Upper lobe of left lung (tissue), 6 donors: ENCODE measurements at places on chromosomes 6 and 20.

DNA sequence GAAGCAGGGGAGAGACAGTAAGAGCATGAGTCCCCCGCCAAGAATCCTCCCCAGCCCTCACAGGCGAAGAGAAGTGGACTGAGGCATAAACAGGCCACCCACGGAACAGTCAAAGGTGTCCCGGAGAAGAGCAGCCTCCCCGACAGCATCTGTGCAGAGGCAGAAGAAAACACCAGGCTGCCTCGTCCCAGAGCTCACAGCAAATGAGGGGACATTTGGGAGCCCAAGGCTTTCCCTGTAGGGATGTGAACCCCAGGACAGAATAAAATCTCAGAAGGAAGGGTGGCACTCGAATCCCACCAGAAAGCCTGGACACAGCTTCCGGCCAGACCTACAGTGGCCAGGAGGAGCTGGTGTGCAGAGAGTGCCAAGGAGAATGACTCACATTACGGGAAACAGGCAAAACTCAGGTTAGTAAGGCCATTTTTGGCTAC lies 90.4 kb downstream of the DLL1 start:
- no peak overlapping the region for H3K27ac ChIP-seq
- DNase-seq: no peak
- no peak overlapping the region for H3K4me3 ChIP-seq
- no peaks in the 10 kb centered on the region for H3K27me3 ChIP-seq
- H3K36me3 ChIP-seq: no peaks in the 10 kb centered on the region

- no peak for DNase-seq
- no peaks in the 10 kb centered on the region for H3K36me3 ChIP-seq
- H3K4me1 ChIP-seq: no peaks in the 10 kb centered on the region
- H3K4me3 ChIP-seq: no peak overlapping the region
- no peaks in the 10 kb centered on the region for H3K27me3 ChIP-seq
Measured at GRCh38 chr6:33904050-33904746, 100.4 kb upstream of the MLN start.

GRCh38 chr6:110353457-110354001 lies 4.6 kb downstream of the METTL24 start:
- no peaks in the 10 kb centered on the region for H3K36me3 ChIP-seq
- DNase-seq: no peak
- no peak overlapping the region for H3K27ac ChIP-seq
- no peak overlapping the region for H3K4me3 ChIP-seq

- H3K27ac ChIP-seq: no peak overlapping the region
- no peaks in the 10 kb centered on the region for H3K4me1 ChIP-seq
- H3K27me3 ChIP-seq: no peaks in the 10 kb centered on the region
Measured at GRCh38 chr20:12989586-12990115, 19.1 kb upstream of the SPTLC3 start.

DNA sequence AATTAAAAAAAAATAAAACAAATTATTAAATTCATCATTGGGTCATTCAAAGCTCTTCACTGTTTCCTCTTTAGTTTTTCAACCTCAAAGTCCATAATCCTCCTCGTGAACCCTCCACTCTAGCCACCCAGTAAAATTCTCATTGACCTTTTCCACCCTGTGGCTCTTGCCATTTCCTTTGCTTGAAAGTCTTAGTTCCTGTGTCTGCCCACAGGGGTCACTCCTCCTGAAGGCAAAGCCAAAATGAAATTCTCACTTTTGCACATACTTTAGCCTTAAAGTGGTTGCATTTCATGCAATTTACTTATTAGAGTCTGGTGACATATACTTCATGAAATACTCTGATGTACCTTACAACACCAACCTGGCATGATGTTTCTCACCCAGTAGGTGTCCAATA lies 263.7 kb downstream of the BMP2 start:
- no peaks in the 10 kb centered on the region for H3K27me3 ChIP-seq
- H3K4me1 ChIP-seq: no peaks in the 10 kb centered on the region
- no peak overlapping the region for H3K27ac ChIP-seq
- H3K4me3 ChIP-seq: no peak overlapping the region
- no peaks in the 10 kb centered on the region for H3K36me3 ChIP-seq

- no peaks in the 10 kb centered on the region for H3K36me3 ChIP-seq
- no peaks in the 10 kb centered on the region for H3K4me1 ChIP-seq
- H3K27ac ChIP-seq: no peak overlapping the region
- H3K27me3 ChIP-seq: no peaks in the 10 kb centered on the region
Measured at GRCh38 chr6:32775071-32775470, 11.7 kb upstream of the HLA-DQB2 start.

DNA sequence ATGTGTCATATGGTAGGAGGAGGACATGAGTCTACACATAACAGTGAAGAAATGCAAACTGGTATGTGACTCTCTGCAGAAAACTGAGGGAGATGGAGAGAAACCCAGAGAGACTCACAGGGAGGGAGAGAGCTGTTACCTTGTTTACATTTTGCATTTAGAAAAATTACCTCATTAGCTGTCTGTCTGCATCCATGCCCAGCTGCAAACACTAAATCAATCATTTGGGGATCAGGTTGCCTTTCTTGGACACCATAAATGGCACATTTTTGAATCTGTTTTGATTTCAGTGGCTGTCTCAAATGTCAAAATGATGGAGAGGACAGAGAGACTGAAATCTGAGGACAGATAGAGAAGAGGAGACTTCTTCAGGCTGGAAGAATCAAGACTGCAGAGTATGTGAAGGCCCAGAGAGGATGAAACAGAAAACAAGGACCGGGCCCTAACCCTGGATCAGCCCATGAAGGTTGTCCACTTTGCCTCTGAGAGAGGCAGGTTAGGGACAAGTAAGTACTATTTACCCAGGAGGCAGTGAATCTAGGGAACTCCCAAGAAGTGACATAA lies 92.2 kb downstream of the UNC5CL start:
- H3K36me3 ChIP-seq: no peaks in the 10 kb centered on the region
- no peaks in the 10 kb centered on the region for H3K27me3 ChIP-seq
- DNase-seq: no peak
- H3K4me3 ChIP-seq: no peak overlapping the region
- H3K27ac ChIP-seq: no peak overlapping the region

GRCh38 chr6:93581371-93581770 lies 162.0 kb upstream of the EPHA7 start:
- DNase-seq: no peak
- H3K4me1 ChIP-seq: no peaks in the 10 kb centered on the region
- H3K27ac ChIP-seq: no peak overlapping the region

DNA sequence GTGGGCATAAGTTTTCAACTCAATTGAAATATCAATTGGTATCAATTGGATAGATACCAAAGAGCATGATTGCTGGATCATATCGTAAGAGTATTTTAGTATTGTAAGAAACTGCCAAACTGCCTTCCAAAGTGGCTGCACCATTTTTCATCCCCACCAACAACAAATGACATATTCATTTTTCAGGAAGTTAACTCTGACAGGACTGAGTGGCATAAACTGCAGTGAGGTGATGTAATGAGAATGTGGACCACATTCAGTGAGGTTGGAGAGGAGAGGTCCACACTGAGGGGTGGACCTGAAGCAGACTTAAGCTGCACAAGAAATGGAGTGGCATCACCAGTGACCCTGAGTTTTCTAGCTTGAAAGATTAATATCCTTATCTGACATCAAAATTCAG lies 11.6 kb upstream of the CALHM6 start:
- no peak overlapping the region for H3K4me3 ChIP-seq
- no peak for DNase-seq
- H3K4me1 ChIP-seq: peaks cover 11% of the 10 kb centered on the region
- no peaks in the 10 kb centered on the region for H3K27me3 ChIP-seq

DNA sequence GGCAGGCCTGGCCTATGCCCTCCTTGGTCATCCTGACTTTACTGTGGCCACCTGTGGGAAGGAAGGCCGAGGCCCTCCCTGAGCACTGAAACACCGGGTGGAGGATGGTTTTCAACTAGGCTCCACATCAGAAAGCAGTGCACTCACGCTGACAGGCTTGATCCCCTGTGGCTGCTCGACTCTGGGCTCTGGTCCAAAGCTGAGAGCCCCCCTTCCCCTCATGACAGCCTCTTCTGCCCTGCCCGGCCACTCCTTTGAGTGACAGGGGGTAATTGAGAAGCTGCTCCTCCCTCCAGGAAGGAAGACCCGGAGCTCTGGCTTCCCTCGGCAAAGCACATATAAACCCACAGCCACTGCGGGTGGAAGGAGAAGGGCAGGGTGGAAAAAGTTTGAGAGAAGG lies 43.6 kb downstream of the MUC22 start:
- no peaks in the 10 kb centered on the region for H3K27me3 ChIP-seq
- no peak for DNase-seq
- H3K4me1 ChIP-seq: peaks cover 5% of the 10 kb centered on the region
- H3K4me3 ChIP-seq: no peak overlapping the region

DNA sequence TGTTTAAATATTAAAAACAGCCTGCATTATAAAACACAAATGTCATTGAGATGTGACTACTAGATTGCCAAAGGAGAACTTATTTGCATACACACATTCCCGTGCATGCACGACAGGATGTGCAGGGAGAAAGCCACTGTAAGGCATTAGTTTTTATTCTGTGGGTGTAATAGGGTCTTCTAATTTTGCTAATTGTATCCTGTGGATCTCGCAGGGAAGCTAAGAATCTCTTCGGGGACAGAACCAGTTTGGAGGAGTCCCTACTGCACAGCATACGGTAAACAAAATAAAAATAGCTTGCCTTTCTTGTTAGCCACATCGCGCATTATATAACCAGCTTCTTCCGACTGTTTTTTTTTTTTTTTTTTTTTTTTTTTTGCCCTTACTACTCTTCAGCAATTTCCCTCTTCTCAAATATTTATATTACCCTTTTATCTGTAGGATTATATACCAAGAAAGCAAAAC lies 2.0 kb downstream of the ATXN1 start:
- H3K4me3 ChIP-seq: peak overlapping the region; percentile 96
- peak overlapping the region; percentile 99 for H3K27ac ChIP-seq
- DNase-seq: no peak

- peak overlapping the region; percentile 86 for H3K27ac ChIP-seq
- H3K36me3 ChIP-seq: no peaks in the 10 kb centered on the region
- H3K4me3 ChIP-seq: no peak overlapping the region
- no peak for DNase-seq
Measured at GRCh38 chr6:73694711-73695411, 1.1 kb upstream of the CD109 start.

GRCh38 chr6:83215131-83216047 lies 22.2 kb downstream of the RWDD2A start:
- H3K27ac ChIP-seq: no peak overlapping the region
- H3K4me1 ChIP-seq: no peaks in the 10 kb centered on the region
- no peak for DNase-seq
- no peaks in the 10 kb centered on the region for H3K36me3 ChIP-seq
- H3K4me3 ChIP-seq: no peak overlapping the region
- H3K27me3 ChIP-seq: no peaks in the 10 kb centered on the region

- H3K4me1 ChIP-seq: no peaks in the 10 kb centered on the region
- no peak overlapping the region for H3K4me3 ChIP-seq
- no peak for DNase-seq
- no peaks in the 10 kb centered on the region for H3K27me3 ChIP-seq
Measured at GRCh38 chr6:143215363-143215762, 154.7 kb downstream of the AIG1 start.

- H3K4me3 ChIP-seq: no peak overlapping the region
- no peak overlapping the region for H3K27ac ChIP-seq
- no peak for DNase-seq
Measured at GRCh38 chr6:111984516-111985201, 69.2 kb upstream of the CCN6 start.

DNA sequence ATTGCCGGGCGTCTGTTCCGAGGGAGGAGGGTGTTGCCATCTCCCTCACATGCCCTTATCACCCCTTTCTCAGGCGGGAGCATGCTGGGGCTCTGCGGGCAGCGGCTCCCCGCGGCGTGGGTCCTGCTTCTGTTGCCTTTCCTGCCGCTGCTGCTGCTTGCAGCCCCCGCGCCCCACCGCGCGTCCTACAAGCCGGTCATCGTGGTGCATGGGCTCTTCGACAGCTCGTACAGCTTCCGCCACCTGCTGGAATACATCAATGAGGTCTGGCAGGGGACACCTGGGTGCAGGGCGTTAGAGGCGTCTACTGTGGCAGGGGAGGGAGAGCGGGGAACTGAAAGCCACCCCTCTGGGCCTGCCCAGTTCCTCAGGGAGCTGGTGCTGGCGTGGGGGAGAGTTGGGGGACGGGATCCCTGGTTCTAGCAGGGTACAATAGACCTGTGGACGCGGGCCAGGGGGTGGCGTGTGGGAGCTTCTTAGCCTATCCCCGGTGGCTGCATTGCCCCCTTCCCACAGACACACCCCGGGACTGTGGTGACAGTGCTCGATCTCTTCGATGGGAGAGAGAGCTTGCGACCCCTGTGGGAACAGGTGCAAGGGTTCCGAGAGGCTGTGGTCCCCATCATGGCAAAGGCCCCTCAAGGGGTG lies 697 bp downstream of the PPT2 start:
- DNase-seq: peak; percentile 88
- peak overlapping the region; percentile 66 for H3K4me3 ChIP-seq
- H3K27ac ChIP-seq: peak overlapping the region; percentile 79
- H3K27me3 ChIP-seq: peaks cover 12% of the 10 kb centered on the region
- peaks cover 7% of the 10 kb centered on the region for H3K36me3 ChIP-seq

- no peak overlapping the region for H3K4me3 ChIP-seq
- DNase-seq: no peak
- no peaks in the 10 kb centered on the region for H3K4me1 ChIP-seq
- H3K27me3 ChIP-seq: no peaks in the 10 kb centered on the region
- H3K36me3 ChIP-seq: no peaks in the 10 kb centered on the region
Measured at GRCh38 chr6:88890394-88890793, 73.0 kb downstream of the RNGTT start.

DNA sequence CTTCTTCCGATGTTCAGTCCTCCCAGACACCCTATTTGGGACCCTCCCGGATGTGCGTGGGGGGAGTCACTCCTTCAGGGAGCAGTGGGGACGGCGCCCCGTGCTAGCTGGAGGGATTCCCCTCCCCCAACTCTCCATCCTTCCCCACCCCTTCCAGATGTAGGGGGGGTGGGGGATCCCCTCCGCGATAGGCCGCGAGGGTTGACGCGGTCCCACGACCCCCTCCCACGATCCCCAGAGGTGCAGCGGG lies 548 bp downstream of the GNL1 start:
- no peaks in the 10 kb centered on the region for H3K27me3 ChIP-seq
- no peak for DNase-seq
- peak overlapping the region; percentile 98 for H3K27ac ChIP-seq
- peak overlapping the region; percentile 92 for H3K4me3 ChIP-seq
